ENCODE measurements at places on chromosomes 7 and 10.

GRCh38 chr10:74718208-74718607, 108.2 kb upstream of the KAT6B start:
- no peak for DNase-seq

- DNase-seq, result no peak
Observed at GRCh38 chr10:133227256-133227655, 2.8 kb upstream of the UTF1 start.

GRCh38 chr10:14588084-14588937, 186.4 kb downstream of the FAM107B start:
- no peak for DNase-seq

DNA sequence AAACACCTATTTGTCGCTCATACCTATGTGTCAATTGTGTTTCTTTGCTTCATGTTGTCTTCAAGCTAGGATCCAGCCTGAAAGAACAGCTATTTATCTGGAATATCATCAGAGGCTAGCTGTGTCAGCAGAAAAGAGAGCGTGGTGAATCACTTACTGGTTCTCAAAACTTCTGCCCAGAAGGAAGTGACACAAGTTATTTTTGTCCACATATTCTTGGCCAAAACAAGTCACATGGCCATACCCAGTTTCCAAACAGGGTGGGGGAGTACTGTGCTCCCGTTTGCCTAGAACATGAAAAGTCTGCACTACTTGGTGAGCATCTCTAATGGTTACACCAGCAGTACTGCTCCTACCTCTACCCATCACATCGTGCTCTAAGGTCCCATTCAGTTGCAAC, 160.9 kb upstream of the CSTF2T start:
- DNase-seq, result no peak

DNA sequence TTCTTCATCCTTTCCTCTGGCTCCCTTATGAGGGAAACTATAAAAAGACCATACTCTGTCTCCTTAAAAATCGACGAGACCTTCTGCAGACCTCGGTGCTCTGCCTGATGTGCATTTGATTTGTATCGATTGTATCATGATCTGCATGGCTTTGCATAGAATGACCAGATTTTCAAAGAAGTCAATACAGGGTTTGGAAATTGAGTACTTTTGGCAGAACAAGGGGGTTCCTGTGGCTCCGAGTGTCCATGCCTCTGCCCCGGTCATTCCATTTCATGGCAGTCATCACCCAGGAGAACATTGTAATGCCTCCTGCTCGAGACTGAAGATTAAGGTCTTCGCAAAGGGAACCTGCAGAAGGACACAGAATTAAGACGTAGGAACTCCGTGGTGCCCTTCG, 685 bp downstream of the CASP2 start:
- no peak for DNase-seq

- DNase-seq, result no peak
Observed at GRCh38 chr10:92697663-92698511, 8.1 kb downstream of the HHEX start.

- no peak for DNase-seq
Observed at GRCh38 chr7:47776335-47776734, 171.9 kb downstream of the PKD1L1 start.

DNA sequence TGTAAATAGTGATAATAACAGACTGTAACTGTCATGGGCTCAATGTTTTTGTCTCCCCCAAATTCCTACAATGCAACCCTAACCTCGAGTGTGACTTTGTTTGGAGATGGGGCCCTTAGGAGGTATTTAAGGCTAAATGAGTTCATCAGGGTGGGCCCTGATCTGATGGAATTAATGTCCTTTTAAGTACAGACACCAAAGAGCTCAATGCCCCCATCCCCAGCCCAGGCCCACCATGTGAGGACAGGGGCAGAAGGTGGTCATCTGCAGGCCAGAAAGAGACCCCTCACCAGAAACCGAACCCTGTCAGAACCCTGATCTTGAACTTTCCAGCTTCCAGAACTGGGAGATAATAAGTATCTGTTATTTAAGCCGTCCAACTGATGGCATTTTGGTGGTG, 83.2 kb downstream of the PIP4K2A start:
- DNase-seq, result no peak

DNA sequence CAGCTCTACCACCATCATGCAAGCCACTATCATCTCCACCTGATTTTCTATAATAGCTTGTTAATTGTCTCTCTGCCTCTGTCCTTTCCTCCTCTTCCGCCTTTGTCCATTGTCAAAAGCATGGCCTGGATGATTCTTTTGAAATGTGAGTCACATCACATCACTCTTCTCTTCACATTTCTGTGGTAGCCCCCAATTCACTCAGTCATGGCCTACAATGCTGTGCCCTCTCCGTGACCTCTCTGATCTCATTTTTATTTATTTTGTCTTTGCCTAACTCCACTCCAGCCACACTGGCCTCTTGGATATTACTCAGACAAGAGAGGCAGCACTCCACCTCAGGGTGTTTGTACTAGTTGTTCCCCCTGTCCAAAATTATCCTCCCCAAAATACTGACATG, 4.9 kb upstream of the ABCB4 start:
- no peak for DNase-seq

- no peak for DNase-seq
Observed at GRCh38 chr10:26290236-26290635, 73.7 kb downstream of the GAD2 start.

DNA sequence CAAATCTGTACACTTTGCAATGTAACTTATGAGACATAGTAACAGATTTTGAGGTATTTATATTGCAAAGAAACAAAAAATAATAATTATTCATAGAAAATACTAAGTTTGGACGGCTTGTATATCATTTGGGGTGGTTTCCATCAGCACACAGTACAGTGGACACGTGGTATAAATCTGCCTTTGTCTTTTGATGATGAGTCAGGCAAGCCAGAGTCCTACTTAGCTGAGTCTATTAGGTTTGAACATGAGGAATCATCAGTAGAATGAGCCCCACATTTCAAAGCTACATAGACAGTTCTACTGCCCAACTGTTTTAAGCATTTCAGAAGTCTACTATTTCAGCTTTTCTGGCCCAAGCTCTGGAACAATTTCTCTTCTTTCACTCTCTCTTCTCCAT, 803.2 kb downstream of the PHTF2 start:
- DNase-seq, result no peak

- DNase-seq, result no peak
Observed at GRCh38 chr10:5953676-5954075, 23.7 kb downstream of the IL15RA start.
